Fibroblast of mammary gland (primary cell): ENCODE measurements at places on chromosomes 5 and 9.

- DNase-seq = no peak
Measured at GRCh38 chr5:109862301-109862700, 172.6 kb downstream of the MAN2A1 start.

- peak; percentile 63 for DNase-seq
Measured at GRCh38 chr5:63145167-63145566, 566.5 kb downstream of the LRRC70 start.

GRCh38 chr5:177169271-177169670 lies 35.7 kb downstream of the NSD1 start:
- no peak for DNase-seq

DNA sequence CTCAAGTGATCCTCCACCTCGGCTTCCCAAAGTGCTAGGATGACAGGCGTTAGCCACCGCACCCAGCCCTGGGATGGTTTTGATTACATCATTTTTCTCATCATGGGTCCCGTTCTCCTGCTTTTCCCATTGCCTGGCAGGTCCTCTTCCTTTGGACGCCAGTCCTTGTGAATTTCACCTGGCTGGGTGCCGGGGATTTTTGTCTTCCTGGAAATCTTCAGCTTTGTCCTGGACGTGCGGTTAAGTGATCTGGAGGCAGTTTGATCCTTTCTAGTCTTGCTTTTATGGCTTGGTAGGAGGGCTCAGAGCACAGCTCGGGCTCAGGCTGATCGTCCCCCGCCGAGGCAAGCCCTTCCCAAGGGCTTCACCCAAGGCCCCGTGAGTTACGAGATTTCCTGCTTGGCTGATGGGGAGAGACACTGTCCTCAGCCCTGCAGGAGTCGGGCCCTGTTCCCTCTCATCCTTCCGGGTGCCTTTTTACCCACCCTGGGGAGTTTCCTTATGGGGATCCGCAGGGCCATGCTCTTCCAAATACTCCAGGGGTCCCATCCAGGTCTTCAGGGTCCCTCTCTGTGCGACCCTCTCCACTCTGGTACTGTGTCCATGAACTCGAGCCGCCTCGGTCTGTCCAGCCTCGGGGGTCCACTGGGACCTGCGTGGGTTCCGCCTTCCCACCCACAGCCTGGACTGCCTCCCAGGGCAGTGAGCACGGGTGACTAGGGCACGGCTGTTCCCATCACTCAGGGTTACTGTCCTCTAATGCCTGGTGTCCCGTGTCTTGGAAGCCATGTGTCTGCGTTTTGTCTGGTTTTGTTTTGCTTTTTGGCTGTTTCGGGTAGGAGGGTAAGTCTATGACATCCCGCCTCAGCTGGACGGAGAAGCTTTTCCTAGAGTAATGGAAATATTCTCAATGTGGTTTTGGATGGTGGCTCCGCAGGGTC lies 22.3 kb upstream of the EGFL7 start:
- no peak for DNase-seq

DNA sequence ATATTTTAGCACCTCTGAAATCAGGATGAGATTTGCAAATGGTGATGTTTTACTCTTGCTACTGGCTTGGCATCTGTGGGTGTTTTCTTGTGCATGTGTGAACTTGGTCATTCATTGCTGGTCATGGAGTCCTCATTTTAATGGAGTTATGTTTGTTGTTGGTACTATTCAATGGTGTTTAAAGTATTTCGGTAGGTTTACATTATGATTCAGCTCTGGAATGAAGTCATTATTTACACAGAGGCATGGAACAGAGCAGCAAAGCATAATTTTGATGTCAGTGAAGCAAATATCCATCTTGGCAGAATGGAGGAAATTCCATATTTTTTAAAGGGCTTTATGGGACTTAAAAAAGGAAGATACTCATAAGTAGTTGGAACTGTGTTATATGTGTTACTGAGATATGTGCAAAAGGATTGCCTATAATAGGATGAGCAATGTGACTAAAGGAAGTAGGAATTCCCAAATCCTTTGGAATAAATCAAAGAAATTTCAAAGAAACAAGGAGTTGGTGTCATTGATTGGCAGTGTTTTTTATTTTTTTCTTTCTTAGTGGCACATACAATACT lies 147.4 kb downstream of the ACTBL2 start:
- DNase-seq = peak; percentile 57

DNA sequence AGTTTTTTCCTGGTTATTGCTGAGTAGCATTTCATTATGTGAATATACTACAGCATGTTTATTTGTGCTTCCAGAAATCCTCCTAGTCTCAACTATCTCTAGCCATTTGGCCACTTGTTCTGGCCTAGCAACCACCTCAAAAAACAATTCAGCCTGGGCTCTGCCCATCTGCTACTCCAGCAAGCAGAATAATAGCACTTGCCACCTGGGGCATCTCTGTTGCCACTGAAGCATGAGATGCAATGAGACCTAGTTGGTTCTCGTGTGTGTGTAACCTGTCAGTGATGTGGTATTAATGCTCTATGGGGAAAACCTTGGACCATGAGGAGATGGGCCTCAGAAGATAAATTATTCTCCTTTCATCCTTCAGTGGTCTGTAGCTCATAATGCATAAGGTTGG lies 129.5 kb downstream of the RNF180 start:
- DNase-seq = no peak

GRCh38 chr9:137985637-137986071 lies 108.1 kb downstream of the CACNA1B start:
- no peak for DNase-seq

DNA sequence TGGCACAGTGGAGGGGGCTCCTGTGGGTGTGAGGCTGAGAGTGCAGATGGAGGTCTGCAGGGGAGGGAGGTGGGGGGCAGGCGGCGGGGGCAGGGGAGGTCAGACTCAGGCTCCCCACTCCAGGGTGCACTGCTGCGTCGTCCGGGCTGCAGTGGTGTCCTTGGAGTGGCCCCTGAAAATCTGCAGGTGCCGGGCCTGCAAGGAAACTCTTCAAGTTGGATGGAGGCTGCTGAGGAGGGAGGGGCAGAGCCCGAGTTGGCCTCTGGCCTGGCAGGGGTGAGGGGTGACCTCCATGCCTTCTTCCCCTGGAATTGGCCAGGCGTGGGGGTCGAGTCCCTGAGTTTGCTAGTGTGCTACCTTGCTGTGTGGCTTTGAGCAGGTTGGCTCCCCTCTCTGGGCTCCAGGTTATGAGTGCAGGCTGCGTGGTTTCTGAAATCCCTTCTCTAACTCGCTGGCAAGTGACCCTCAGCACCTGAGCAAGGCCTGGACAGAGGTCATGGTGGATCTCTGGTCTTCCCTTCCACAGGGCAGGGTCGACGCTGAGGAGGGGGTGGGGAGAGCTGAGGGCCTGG lies 888 bp downstream of the ADAMTSL2 start:
- no peak for DNase-seq

GRCh38 chr9:127356906-127357305 lies 40.1 kb upstream of the SLC2A8 start:
- no peak for DNase-seq

- no peak for DNase-seq
Measured at GRCh38 chr5:78327761-78328510, 32.5 kb upstream of the SCAMP1 start.

DNA sequence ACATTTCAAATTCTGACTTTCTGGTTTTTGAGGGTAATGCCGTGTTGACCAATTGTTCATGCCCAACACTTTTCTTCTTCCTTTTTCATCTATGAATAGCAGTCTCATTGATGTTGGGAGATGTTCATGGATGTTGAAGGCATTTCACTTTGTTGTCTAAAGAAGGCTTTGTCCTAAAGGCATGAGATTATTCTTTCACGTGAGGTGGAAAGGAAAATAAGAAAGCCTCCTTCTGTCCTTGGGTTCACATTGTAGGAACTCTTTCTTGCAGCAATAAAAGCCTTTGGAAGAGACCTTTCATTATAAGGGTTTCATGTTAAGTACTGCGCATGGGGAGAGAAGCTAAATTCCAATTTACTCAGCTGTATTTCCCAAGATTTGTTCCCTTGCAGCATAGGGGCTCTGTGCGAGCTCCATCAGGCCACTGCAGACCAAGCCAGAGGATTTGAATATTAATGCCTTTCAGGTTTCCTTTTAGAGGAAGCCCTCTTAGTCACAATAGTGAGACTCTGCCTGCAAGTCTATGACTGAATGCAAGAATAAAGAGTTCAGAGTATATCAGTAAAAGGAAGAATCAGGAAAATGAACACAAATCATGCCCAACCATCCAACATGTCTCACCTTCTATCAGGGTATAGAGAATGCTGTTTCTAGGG lies 274.6 kb downstream of the TMEM38B start:
- DNase-seq = no peak

- DNase-seq = no peak
Measured at GRCh38 chr5:139088024-139088423, 110.1 kb downstream of the SIL1 start.

DNA sequence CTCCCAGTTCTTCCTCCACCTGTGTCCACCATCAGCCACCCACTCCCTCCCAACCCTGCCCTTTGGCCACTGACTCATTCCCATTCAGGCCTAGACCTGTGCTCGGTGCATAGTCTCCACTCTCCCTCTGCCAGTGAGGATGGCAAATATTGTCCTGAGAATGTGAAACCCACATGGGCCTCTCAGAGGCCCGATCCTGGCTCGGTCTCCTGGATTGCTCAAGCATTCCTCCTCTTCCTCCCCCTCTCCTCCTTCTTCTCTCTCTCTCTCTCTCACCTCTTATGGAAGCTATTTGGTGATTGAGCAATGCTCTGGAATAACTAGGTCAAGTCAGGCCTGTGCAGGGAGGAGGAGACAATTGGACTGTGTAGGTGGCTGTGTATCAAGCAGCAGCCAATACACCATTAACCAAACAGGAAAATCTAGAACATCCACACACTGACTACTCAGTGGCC lies 99.9 kb downstream of the KLF4 start:
- DNase-seq = peak; percentile 83

DNA sequence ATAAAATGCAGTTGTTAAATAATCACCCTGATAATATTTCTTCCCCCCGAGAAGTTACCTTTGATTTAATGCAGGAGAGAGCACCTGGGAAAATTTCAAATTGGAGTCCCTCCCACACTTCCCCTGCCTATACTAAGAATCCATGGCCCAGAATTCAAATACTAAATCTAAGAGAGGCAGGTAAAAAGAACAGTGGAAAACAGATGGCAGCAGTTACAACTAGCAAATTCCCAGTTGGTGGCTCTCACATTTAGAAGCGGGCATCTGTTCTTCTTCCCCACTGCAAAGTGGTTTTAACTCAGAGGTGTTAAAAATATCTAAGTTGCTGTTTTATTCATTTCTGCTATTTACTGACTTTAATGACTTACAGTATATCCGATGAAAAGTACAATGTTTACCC lies 210.4 kb upstream of the ELAVL2 start:
- DNase-seq = no peak
